ENCODE measurements at places on chromosomes 7 and 10.
A peak's percentile ranks its signal among the peaks of the same experiment; 100 is the strongest.

DNA sequence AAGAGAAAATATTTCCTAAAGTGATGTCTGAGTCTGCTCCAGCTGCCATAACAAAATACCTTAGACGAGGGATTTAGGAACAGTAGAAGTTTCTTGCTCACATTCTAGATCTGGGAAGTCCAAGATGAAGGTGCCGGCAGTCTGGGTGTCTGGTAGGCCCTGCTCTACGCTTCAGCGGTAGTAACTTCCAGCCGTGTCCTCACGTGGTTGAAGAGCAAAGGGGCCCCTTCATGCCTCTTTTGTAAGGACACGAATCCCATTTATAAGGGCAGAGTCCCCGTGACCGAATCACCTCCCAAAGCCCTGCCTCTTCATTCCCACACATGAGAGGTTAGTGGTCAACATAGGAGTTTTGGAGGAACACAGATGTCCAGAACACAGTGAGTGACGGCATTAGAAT is 52.2 kb upstream of the INPP5A start:
- DNase-seq: no peak

GRCh38 chr10:121078672-121079102 is 227.5 kb downstream of the WDR11 start:
- DNase-seq: peak; percentile 97

DNA sequence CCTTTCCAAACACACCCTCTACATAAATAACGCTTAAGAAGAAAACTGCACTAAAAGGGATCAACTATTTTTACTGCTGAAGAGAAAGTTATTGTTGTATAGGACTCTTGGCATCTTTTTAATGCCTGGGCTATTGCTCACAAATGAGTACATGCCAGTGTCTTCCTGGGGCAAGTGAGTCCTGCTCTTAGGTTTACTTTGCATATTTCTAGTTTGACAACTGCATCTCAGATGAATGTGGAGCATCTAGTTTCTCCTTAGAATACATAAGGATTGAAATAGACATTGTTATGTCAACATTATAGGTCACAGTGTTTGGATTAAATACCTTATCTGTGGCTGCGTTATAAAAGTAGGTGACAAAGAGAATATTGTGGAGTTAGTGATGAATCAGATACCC is 44.5 kb downstream of the PSMC2 start:
- DNase-seq: no peak

DNA sequence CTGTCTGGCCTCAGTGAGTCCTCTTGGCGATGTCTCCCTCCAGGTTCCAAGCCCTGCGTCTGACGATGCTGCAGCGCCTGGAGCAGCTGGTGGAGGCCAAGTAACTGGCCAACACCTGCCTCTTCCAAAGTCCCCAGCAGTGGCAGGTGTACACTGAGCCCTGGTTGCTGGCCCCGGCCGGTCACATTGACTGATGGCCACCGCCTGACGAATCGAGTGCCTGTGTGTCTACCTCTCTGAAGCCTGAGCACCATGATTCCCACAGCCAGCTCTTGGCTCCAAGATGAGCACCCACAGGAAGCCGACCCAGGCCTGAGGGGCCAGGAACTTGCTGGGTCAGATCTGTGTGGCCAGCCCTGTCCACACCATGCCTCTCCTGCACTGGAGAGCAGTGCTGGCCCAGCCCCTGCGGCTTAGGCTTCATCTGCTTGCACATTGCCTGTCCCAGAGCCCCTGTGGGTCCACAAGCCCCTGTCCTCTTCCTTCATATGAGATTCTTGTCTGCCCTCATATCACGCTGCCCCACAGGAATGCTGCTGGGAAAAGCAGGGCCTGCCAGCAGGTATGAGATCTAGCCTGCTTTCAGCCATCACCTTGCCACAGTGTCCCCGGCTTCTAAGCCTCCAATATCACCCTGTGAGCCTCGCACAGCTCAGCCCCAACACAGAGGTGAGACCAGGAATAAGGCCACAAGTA is 7.3 kb upstream of the ZNF22 start:
- DNase-seq: no peak

GRCh38 chr7:12839508-12840153 is 152.2 kb downstream of the ARL4A start:
- DNase-seq: no peak

DNA sequence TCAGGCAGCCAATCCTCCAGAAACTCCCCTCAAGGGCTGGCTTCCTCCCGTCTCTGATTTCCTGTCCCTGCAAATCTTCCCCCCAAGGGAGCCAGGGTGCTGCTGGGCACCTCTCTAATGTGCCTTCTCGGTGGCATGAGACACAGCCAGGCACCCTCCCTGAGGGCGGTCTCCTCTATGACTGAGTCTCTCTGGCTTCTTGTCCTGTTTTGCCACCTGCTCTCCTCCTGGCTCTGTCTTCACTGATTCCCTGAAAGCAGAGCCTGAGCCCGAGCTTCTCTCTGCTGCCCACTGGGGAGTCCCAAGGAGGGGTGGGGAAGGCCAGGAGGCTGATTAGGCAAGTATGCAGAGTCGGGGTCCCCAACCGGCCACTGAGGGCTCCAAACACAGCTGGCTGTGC is 60.4 kb upstream of the INSIG1 start:
- DNase-seq: no peak

DNA sequence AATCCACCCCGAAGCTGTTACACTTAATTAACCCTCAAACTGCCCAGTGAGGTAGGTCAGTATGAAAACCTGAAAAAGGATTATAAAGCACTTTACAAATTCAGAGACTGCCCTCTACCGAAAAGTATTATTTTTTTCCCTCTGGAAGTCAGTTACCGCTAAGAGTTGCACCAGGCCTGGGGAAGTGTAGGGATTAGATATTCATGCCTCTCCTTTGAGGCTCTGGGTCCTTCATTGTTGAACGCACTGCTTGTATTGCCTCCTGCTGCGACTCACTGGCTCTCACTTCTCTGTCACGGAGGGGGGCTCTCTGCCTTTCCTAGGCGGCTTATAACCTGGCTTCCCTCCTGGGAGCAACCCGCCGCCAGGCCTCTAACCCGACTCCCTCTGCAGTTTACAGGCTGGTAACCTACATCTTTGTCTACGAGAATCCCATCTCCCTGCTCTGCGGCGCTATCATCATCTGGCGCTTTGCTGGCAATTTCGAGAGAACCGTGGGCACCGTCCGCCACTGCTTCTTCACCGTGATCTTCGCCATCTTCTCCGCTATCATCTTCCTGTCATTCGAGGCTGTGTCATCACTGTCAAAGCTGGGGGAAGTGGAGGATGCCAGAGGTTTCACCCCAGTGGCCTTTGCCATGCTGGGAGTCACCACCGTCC is 2.7 kb downstream of the RHBDD2 start:
- DNase-seq: no peak

GRCh38 chr10:67520924-67521520 is 175.0 kb downstream of the CTNNA3 start:
- DNase-seq: peak; percentile 62

GRCh38 chr10:91042069-91042468 is 121.2 kb upstream of the ANKRD1 start:
- DNase-seq: no peak

- no peak for DNase-seq
Measured at GRCh38 chr10:131776496-131776895, 124.3 kb upstream of the PPP2R2D start.

DNA sequence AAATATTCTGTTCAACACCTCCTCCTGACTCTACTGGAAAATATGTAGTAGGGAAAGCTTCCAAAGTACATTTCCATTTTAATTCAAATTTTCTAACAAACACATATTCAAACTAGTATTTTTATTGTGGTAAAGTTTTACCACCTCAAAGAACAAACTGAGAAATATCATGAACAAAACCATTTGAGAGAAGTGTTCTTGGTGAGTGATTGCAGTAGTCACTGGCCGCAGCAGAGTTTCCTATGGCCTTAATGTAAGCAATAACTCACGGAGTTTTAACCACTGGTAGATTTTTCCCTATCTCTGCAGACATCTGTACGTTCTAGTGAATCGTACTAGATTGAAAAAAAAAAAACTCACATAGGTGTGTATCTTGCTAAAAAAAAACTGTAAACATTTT is 487.0 kb upstream of the FZD8 start:
- DNase-seq: no peak

DNA sequence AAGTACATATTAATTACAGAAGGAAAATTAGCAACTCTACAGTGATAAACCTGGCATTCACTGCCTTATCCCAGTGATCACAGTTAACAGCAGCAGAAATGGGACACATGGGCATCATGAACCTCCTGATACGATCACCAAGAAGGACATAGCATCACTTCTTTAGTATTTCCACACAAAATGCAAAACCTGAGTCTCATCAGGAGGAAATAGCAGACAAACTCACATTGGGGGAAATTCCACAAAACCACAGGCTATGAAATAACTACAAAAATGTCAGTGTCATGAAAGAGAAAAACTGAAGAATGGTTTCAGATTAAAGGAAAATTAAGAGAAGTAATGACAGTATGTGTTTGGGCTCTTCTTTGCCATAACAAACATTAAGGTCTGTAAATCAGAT is 12.0 kb upstream of the PURB start:
- DNase-seq: no peak

- DNase-seq: no peak
Measured at GRCh38 chr7:50651271-50651989, 86.2 kb upstream of the DDC start.

DNA sequence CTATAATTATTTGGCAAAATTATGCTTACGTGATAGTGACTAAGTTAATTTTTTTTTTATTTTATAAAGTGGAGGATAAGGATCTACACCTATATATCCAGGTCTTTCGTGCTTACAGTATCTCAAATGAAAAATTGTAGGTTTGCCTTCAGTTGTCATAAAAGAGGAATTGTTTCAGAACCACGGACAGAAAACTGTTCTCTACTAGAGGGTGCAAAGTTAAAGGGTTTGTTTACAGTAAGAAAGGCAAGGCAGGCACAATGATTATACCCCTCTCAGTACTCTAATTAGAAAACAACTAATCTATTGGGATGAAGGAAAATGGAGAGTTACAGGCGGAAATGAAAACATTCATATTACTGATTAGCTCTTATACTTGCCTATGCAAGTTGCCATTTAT is 1.5 kb downstream of the PCLO start:
- DNase-seq: no peak

DNA sequence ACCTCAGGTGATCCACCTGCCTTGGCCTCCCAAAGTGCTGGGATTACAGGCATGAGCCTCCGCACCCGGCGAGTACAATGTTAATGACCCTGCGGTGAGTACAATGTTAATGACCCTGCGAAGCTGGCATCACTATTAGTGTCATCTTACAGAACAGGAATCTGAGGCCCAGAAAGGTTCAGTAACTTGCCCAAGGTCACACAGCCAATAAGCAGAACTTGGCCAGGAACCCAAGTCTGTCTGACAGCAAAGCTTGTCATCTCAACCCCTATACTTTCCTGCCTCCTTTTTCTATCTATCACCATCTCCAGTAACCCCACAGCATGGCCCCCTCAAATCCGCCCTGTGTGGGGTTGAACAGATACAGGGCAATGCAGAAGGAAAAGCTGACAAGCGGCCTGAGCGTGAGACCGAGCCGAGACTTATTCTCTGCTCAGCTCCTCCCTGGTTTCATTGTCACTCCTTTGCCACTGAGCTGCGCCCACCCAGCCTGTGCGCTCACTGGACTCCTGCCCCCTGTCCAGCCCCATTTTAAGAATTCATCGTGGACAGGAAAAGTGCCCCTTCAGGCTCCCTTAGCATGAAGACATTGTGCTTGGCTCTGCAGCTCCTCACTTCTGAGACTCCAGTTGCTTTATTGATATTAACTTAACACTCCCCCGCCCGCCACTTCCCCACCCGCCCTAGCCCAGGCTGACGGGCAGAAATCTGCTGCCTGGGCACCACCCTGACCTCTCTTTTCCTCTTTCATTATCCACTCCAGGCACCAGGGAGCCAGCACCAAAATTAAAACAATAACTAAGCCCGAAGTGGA is 58.1 kb upstream of the LBX1 start:
- DNase-seq: no peak

- DNase-seq: no peak
Measured at GRCh38 chr10:4212111-4212630, 427.2 kb upstream of the KLF6 start.

DNA sequence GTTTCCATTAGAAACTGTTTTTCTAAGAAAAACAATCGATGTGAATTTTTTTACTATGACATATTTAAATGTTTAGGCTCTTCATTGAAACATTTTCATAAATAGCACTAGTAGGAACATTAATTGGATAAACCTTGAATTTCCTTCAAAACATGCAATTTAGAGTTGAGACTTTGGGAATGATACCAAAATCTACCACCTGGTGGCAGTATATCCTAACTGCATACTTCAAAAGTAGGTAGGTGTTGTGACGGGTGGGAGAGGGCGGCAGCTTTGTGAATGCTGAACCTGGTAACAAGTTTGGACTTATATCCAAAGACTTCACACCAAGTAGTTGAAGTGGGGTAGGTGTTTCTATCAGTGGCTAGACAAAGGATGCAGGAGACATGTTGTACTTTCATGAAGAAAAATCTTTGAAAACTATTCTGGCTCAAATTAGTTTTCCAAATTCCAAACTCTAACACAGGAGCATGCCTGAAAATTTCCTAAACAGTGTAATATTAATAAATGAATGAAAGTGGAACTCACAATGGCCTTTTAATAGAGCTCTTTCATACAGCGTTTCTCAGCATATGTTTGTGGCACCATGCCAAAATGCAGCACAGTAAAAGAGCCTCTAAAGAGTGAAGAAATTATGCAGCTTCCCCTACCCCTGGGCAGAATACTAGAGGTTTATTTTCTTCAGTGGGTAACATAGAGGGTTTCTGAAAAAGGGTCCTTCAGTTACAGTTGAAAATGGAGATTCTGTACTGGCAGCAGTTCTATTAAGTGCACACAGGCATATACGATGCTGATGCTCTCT is 201.0 kb upstream of the TPK1 start:
- peak; percentile 3 for DNase-seq
